WERI-Rb-1 (cell line): ENCODE measurements at places on chromosomes 7 and 10.

- no peak for DNase-seq
Measured at GRCh38 chr10:93473804-93474472, 8.2 kb downstream of the MYOF start.

DNA sequence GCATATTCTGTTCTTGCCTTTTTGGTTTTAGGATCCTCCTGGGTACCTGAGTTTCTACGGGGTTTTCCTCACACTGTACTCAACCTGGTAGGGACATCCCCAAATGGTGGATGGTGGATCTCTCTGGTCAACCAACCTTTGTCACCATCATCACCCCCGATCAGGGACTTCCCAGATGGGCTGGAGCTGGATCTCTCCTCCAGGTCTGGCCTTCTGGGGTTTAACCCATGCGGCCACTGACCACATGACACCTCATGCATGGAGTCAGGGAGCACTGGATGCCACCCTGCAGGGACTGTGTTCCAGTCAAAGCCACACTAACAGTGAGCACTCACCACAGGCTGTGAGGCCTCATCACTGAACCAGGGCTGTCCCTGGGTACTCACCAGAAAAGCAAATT is 80.0 kb downstream of the CELF2 start:
- DNase-seq, result no peak

GRCh38 chr7:27409311-27409710 is 166.7 kb downstream of the EVX1 start:
- no peak for DNase-seq

DNA sequence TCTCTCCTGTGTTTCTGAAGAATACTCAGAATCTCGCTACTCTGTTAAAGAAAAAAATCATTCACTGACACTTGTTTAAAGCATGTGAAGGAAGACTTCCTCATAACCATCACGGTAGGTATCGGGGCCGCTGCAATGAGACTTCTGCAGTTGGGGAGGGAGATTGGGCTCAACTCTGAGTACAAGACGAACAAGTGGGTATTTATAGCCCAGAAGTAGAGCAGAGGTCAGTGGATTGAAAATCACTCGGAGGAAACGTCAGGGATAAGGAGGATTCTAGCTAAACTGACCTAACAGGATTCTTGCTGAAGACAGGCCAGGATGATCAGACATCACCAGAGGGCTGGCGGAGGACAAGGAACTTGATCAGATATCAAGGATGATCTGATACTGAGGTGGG is 33.3 kb downstream of the ITPRIP start:
- no peak for DNase-seq

GRCh38 chr10:97888641-97889262 is 39.1 kb downstream of the GOLGA7B start:
- no peak for DNase-seq

- DNase-seq, result no peak
Measured at GRCh38 chr10:19628767-19629560, 187.3 kb upstream of the PLXDC2 start.

DNA sequence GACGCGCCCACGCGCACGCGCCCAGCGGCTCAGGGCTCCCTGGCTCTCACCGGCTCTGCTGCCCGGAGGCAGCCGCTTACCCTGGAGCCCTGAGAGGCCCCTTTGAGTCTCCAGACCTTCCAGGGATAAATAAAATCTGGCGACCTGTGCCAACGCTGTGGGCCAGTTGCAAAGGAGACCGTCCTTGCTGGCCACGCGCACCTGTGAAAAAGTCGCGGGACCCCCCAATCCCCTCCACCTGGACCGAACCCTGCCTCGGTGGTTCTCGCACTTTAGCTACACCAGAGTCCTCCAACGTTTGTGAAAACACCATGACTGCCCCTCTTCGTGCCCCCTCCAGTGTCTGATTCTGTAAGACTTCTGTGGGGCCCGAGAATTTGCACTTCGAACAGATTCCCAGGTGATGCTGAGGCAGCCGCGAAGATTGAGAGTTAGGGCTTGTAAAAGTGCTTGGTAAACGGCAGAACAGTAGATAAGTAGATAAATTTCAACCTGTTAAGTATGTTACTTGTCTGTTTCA is 102.4 kb upstream of the SVIL start:
- no peak for DNase-seq

- no peak for DNase-seq
Measured at GRCh38 chr7:75572814-75573213, 80.7 kb downstream of the SPDYE5 start.

GRCh38 chr7:18467011-18467410 is 28.5 kb upstream of the HDAC9 start:
- DNase-seq, result no peak

DNA sequence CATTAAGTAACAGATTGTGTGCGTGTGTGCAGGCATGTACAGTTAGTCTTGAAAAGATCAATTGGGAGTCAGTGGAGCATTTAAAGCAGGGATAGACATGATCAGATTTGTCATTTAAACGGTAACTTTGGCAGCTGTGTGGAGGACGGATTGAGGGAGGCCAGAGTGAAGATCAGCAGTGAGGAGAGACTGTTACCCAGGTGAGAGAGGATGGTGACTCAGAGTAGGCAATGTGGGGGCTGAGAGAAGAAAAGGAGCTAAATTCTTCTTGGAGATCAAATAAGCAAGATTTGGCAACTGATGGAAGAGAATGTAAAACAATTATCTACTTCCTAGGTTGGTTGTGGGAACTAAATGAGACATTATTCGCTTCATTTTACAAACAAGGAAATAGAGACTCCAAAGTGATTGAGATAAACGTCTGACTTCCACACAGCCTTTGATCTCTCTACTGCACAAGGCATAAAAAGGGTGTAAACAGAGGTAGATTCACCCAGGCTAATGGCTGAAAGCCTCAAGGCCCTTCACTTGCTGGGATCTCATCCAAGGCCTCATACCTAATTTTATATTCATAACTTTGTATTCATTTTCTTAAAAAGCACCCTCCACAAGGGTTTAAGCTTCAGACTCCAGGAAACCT is 665.1 kb upstream of the GALNT17 start:
- no peak for DNase-seq
